Activated CD8-positive, alpha-beta T cell treated with anti-CD3 and anti-CD28 coated beads, Interleukin-2, amount 10 ng/mL, durations not matched to agents 7 days and 5 days (primary cell): ENCODE measurements at places on chromosomes 4 and X. TPM values are rescaled to one million over a fixed set of nuclear protein-coding genes. Genes with fewer than 3 reads are reported as not detected.
A peak's percentile ranks its signal among the peaks of the same experiment; 100 is the strongest.

GRCh38 chr4:176967586-176967985 lies 174.9 kb upstream of the VEGFC start:
- H3K4me1 ChIP-seq: no peaks in the 10 kb centered on the region
- H3K36me3 ChIP-seq: no peaks in the 10 kb centered on the region
- no peak for DNase-seq
- H3K27me3 ChIP-seq: no peaks in the 10 kb centered on the region
- H3K4me3 ChIP-seq: no peak overlapping the region

DNA sequence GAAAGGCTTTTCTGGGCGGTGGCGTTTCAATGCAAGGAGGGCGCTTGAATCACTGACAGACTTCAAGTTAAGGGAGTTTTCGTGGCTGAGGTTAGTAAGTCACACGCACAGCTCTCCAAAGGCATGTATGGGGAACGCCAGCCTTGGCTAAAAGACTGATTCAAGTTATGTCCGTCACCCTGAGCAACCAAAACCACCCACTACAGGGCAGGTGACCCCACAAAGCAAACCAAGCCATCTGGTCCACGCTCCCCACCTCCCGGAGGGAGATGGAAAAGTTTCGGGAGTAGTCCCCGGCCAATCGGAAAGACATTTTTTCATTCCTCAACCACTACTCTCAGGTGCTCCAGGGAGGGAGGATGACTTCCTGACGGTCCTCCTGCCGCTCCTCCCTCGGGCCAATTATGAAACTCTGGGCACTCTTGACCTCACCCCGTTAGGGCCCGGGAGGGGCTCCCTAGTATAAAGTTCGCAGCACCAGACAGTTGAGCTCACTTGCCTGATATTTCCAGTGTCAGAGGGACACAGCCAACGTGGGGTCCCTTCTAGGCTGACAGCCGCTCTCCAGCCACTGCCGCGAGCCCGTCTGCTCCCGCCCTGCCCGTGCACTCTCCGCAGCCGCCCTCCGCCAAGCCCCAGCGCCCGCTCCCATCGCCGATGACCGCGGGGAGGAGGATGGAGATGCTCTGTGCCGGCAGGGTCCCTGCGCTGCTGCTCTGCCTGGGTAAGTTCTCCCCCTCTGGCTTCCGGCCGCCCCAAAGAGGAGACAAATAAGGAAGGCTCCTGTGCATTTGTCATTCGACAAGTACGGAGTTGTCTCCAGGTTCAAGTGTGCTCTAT lies at the start of gene EREG:
Gene EREG (plus strand): TSS at position 494 of the 840 bp plus-strand sequence. CDS start 164 bp downstream, at position 658.
- DNase-seq: peak; percentile 24
- peaks cover 12% of the 10 kb centered on the region for H3K4me1 ChIP-seq
- H3K27me3 ChIP-seq: peaks cover 37% of the 10 kb centered on the region
- H3K36me3 ChIP-seq: no peaks in the 10 kb centered on the region
- peak within 1 kb of the TSS; percentile 50 for H3K4me3 ChIP-seq
- H3K27ac ChIP-seq: no peak within 1 kb of the TSS

DNA sequence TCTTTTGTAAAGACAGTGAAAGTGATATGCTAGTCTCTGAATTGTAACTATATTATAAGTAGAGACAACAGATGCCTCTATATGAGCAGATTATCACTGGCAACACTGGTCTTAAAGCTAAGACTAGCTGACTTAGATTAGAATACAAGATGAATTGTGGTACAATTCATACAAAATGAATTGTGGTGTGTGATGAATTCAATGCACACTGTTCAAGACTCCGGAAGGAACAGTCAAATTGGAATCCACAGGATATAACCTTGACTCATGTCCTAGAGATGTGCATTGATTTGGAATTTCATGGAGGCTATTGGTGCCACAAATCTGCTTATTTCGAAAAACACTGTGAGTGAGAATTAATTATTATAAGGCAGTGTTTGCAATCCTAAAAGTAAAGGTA lies 701.8 kb downstream of the PCDH7 start:
- no peaks in the 10 kb centered on the region for H3K4me1 ChIP-seq
- H3K36me3 ChIP-seq: no peaks in the 10 kb centered on the region
- no peak overlapping the region for H3K27ac ChIP-seq
- DNase-seq: no peak
- no peaks in the 10 kb centered on the region for H3K27me3 ChIP-seq

DNA sequence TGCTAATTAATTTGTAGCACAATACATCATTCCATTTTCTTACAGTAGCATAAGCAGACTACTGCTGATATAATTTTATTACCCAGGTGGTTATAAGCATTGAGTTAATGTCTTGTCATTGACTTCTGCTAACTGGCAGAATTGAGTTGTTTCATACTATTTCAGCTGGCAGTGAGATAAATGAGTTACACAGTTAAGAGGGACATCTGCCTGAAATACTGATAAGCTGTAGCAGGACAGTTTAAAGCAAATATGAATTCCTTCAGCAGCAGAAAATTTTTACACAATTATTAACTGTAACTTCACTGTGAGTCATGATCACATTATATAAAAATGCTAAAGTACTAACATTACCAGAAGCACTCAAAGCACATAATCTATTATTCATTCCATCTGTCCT lies 326.8 kb downstream of the INPP4B start:
- H3K4me3 ChIP-seq: no peak overlapping the region

DNA sequence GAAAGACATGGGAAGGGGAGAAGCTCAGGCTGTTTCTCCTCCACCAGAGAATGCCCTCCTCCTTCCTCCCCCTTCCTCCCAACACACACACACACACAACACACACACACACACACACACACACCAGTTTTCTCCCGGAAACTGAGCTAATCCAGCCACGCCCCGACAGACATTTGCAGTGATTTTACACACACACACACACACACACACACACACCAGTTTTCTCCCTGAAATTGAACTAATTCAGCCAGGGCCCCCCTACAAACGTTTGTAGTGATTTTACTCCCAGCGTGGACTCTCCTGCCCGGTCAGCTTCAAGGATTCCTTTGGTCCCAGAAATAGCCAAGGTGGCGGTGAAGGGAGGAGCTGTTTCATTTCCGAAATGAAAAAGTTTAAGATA lies 32.9 kb upstream of the STX18 start:
- DNase-seq: peak; percentile 23
- H3K27me3 ChIP-seq: peaks cover 3% of the 10 kb centered on the region
- peak overlapping the region; percentile 63 for H3K4me3 ChIP-seq
- H3K27ac ChIP-seq: no peak overlapping the region

- no peaks in the 10 kb centered on the region for H3K4me1 ChIP-seq
- no peak overlapping the region for H3K27ac ChIP-seq
- no peak overlapping the region for H3K4me3 ChIP-seq
- no peak for DNase-seq
- no peaks in the 10 kb centered on the region for H3K27me3 ChIP-seq
These were observed 56.2 kb downstream of the CDS1 start for GRCh38 chr4:84639145-84639544.

GRCh38 chr4:111793433-111794091 lies 351.7 kb upstream of the FAM241A start:
- H3K27me3 ChIP-seq: no peaks in the 10 kb centered on the region
- no peak for DNase-seq
- no peak overlapping the region for H3K27ac ChIP-seq
- H3K4me3 ChIP-seq: no peak overlapping the region

- H3K36me3 ChIP-seq: no peaks in the 10 kb centered on the region
- DNase-seq: no peak
- H3K4me1 ChIP-seq: peaks cover 28% of the 10 kb centered on the region
- H3K27ac ChIP-seq: no peak overlapping the region
These were observed 94.5 kb downstream of the ANXA3 start for GRCh38 chr4:78645853-78646757.

- no peak overlapping the region for H3K4me3 ChIP-seq
- no peaks in the 10 kb centered on the region for H3K4me1 ChIP-seq
- DNase-seq: no peak
These were observed 649.5 kb upstream of the TENM3 start for GRCh38 chr4:181593703-181594102.

- H3K27me3 ChIP-seq: peaks cover 6% of the 10 kb centered on the region
- no peaks in the 10 kb centered on the region for H3K4me1 ChIP-seq
- no peak overlapping the region for H3K4me3 ChIP-seq
- H3K36me3 ChIP-seq: no peaks in the 10 kb centered on the region
These were observed 6.0 kb downstream of the GRIA3 start for GRCh38 chrX:123190096-123190495.

DNA sequence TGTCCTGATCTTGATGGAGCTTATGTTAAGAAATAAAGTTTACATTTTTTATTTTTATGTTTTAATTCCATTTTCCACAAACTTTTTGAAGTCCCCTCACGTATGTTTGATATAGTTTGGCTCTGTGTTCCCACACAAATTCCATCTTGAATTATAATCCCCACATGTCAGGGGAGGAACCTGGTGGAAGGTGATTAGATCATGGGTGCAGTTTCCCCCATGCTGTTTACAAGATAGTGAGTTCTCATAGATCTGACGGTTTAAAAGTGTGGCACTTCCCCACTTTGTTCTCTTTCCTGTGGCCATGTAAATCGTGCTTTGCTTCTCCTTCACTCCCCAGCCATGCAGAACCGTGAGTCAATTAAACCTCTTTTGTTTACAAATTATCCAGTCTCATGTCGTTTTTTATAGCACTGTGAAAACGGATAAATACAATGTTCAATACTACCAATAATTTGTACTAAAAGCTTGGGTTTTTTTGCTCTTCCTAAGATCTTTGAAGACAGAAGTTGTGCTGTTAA lies 89.8 kb downstream of the PAPSS1 start:
- no peak for DNase-seq
- H3K4me1 ChIP-seq: no peaks in the 10 kb centered on the region
- H3K36me3 ChIP-seq: peaks cover 5% of the 10 kb centered on the region
- H3K27ac ChIP-seq: no peak overlapping the region

- DNase-seq: peak; percentile 31
- peak overlapping the region; percentile 45 for H3K4me3 ChIP-seq
- H3K4me1 ChIP-seq: peaks cover 81% of the 10 kb centered on the region
- no peaks in the 10 kb centered on the region for H3K27me3 ChIP-seq
These were observed 46.6 kb downstream of the CD40LG start for GRCh38 chrX:136694431-136695087.

- peaks cover 15% of the 10 kb centered on the region for H3K4me1 ChIP-seq
- no peak overlapping the region for H3K4me3 ChIP-seq
- H3K27me3 ChIP-seq: no peaks in the 10 kb centered on the region
- no peaks in the 10 kb centered on the region for H3K36me3 ChIP-seq
- DNase-seq: no peak
These were observed 95.5 kb upstream of the MSX1 start for GRCh38 chr4:4763822-4764557.

GRCh38 chrX:37315511-37316248 lies 33.5 kb upstream of the PRRG1 start:
- no peaks in the 10 kb centered on the region for H3K36me3 ChIP-seq
- H3K4me3 ChIP-seq: no peak overlapping the region
- no peak for DNase-seq
- H3K27ac ChIP-seq: no peak overlapping the region

GRCh38 chr4:6454112-6454910 lies 18.1 kb downstream of the PPP2R2C start:
- no peaks in the 10 kb centered on the region for H3K27me3 ChIP-seq
- no peak overlapping the region for H3K4me3 ChIP-seq
- H3K4me1 ChIP-seq: no peaks in the 10 kb centered on the region
- H3K36me3 ChIP-seq: no peaks in the 10 kb centered on the region
- no peak overlapping the region for H3K27ac ChIP-seq

- no peak for DNase-seq
These were observed 557 bp downstream of the PIGG start for GRCh38 chr4:499567-499966.

- no peak overlapping the region for H3K4me3 ChIP-seq
- no peaks in the 10 kb centered on the region for H3K27me3 ChIP-seq
- peaks cover 19% of the 10 kb centered on the region for H3K36me3 ChIP-seq
- no peaks in the 10 kb centered on the region for H3K4me1 ChIP-seq
These were observed 79.2 kb downstream of the ZNF827 start for GRCh38 chr4:145859426-145859825.

The STOX2 gene
- not detected for total RNA-seq

The AWAT2 gene
- total RNA-seq: not detected

The PRSS12 gene
- total RNA-seq: not detected

The PCDH18 gene
- total RNA-seq: not detected

The PPP2R2C gene
- not detected for total RNA-seq

The TMSB15C gene
- 4.8 TPM for total RNA-seq

The CXCL10 gene
- not detected for total RNA-seq

The AMBN gene
- not detected for total RNA-seq
